HS-27A (cell line): ENCODE measurements at places on chromosomes 6 and 20.

GRCh38 chr6:107116328-107116892 lies 1.1 kb upstream of the BEND3 start:
- no peak for DNase-seq

GRCh38 chr6:112030961-112031660 lies 22.8 kb upstream of the CCN6 start:
- no peak for DNase-seq

GRCh38 chr6:154980273-154981078 lies 14.6 kb upstream of the TIAM2 start:
- DNase-seq: no peak

GRCh38 chr6:162889303-162889702 lies 161.5 kb downstream of the PACRG start:
- DNase-seq: no peak

DNA sequence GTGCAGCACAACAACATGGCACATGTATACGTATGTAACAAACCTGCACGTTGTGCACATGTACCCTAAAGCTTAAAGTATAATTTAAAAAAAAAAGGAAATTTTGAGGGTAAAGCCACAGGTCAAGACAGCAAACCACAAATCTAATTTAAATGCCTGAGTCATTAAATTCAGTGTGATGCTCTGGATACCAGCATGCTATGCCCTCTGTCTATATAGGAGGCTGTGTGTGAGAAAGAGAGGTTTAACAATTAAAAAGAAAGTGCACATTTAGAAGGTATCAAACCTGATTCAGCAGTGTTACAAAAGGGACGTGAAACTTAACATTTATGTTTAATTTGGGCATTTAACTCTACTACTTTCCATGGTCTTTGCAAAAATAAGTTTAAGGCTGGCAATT lies 276.3 kb downstream of the ADGRB3 start:
- no peak for DNase-seq

- DNase-seq: no peak
These were observed 18.4 kb upstream of the MRPS10 start for GRCh38 chr6:42236030-42236429.

DNA sequence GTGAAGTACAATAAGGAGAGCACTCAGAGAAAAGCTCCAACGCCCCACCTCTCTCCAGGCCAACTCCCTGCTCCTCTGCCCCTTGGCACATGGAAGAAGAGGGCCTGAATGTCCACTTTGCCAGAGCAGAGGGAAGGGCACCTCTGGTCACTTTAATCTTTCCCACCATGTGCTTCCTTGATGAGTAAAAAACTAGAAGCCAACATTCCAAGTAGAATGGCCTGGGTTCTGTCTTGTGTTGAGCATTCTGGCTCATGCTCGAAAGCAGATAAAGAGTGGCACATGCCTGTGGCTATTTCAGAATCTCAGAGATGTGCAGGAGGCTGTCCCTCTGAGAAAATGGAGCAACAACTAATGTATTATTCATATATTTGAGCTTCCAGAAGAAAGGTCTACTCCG lies 177.4 kb upstream of the PLN start:
- DNase-seq: no peak

DNA sequence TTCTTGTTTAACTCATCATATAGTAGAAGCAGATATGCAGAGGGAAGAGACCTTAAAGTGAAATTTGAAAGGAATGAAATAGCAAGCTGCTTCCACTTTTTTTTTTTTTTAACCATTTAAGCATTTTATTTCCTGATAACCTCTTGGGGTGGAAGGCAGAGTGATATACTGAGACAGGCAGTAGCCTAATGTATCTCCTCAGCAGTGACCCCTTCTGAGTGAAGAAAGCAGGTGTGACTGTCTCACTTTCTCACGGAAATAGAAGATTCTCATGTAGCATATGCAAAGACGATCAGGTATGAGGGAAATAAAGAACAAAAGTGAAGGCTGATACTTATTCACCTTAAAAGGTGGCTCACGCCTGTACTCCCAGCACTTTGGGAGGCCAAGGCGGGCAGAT lies 187.1 kb upstream of the STXBP5 start:
- no peak for DNase-seq

DNA sequence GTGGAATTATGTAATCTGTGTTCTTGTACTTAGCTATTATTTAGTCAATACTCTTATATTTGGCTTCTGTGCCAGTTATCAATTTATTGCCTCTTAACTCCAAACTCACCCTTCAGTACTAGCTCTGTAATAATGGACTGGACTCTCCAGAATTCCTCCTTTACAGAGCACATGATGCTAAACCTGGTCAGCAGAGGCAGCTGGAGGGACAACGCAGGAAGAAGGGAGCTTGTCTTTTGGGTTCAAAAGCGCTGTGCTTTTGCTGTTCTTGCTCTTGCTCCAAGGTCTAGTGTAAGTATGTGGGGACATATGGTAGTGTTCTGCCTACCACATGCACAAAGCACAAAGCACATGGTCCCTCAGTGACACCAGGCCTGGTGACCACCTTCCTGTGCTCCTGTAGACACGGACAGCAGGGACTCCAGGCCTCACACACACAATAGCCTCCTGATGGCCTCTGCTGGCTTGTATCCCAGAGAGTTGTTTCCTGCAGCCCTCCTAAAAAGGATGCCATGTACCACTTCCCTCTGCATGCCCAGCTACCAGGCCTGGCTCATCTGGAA lies 46.1 kb downstream of the CHD6 start:
- DNase-seq: no peak
